ENCODE measurements at places on chromosomes 4 and X.

- no peak for DNase-seq
Measured at GRCh38 chr4:174281901-174282300, 1.6 kb downstream of the FBXO8 start.

DNA sequence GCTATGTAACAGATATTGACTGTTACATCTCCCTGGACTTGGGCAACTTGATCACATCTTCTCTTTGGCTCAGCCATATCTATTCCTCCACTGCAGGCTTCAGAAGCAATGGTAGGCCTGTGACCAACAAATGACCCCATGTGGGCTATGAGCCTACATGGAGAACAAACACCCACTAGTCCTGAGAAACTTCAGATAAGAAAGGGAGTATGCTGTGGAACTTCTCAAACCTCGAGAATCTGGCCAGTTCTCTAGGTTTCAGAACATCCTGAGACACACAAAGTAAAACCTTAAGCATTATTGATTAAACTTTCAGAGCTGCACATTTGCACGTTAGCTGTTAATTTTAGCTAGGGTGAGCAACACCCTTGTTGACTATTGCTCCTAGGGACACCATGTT is 16.3 kb downstream of the RBMX2 start:
- DNase-seq, result no peak

DNA sequence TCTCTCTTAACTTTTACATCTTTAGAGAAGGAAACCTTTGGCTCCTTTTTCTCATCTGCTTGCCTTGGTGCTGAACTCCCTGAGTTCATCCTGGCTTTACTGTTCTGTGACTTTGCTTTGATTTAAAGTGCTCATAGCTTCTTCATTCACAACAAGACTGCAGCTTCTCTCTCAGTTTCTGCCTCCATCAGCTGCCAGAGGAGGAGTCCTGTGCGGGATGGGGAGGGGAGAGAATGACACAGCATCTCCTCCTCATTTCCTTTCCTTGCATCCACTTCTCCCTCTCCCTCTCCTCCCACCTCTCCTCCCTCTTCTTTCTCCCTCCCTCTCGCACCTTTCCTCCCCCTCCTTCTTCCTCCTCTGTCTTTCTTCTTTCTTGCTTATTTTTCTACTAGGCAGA is 42.0 kb downstream of the CBLL2 start:
- no peak for DNase-seq

- DNase-seq, result no peak
Measured at GRCh38 chr4:26242451-26242850, 78.4 kb upstream of the RBPJ start.

DNA sequence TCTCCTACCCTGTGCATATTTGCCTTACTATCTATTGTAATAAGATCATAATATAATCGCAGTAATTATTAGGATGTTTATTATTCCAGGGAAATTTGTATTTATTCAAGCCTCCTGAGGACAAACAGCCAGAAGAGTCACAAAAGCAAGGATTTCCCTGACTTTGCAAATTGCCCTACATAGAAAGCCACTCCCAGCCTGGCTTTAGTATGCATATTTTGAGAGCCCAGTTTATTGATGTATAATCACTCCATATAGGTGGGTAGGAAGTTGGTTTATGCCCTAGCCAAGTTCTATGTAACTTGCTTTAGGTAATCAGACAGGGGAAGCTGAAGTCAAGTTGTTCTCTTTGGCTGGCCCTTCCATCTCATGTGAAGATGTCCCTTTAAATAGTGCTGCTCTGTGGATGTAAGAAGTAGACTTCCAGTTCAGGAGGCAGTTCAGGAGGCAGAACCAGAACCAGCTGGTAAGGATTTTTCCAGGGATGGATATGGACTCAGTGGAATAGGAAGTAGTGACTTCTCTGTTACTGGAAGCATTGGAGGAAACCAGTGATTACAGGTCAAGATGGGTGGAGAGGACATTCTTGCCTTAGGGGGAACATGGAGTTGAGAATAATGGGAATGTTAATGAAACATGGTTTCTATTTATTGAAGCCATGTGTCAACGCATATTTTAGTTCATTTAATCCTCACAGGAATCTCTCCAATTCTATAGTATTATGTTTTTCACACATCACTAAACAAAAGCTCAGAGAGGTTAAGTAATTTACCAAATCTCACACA is 70.5 kb upstream of the KIT start:
- no peak for DNase-seq

DNA sequence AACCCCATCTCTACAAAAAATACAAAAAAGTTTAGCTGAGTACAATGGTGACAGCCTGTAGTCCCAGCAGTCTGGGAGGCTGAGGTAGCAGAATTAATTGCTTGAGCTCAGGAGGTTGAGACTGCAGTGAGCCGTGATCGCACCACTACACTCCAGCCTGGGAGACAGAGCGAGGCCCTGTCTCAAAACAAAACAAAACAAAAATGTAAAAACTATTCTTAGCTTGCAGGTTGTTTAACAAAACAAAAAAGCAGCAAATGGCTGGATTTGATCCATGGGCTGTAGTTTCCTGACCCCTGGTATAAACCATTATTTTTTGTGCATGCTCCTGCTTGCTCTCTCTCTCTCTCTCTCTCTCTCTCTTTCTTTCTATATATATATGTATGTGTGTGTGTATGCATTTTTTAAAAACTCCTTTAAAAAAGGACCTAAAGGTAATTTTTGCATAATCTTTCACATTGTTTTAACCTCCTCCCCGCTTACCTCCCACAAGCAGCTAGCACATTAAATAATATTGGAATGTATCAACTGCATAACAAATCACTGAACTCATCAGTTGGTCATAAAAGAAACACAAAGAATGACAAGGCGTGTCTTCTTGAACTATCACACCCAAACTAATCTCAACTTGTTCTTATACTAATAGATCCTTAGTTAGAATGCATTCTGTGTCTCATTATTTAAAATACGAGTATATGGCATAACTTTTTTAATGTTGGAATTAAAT is 4.8 kb downstream of the AREG start:
- DNase-seq, result no peak

DNA sequence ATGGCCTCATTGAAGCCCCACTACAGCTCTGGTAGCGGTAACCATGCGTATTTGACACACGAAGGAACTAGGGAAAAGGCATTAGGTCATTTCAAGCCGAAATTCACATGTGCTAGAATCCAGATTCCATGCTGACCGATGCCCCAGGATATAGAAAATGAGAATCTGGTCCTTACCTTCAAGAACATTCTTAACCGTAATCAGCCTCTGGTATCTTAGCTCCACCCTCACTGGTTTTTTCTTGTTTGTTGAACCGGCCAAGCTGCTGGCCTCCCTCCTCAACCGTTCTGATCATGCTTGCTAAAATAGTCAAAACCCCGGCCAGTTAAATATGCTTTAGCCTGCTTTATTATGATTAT is 876 bp downstream of the HPRT1 start:
- DNase-seq, result no peak

DNA sequence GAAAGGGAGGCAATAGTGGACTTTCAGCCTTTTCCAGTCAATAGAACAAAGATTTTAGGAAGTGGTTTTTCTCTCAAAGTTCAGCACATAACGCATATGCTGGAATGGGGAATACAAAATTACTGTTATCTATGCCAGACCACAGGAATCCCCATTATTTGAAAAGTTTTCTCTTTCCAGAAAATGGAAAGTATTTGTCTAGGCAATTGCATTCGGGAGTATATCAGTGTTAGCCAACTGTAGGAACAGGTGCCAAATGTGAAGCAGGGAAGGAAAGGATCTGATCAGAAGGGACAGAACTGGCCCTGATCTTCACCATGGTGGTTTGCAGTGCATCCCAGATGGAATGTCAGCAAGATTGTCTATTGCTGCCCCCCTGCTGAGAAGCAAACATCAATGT is 213.6 kb downstream of the CPE start:
- no peak for DNase-seq

GRCh38 chr4:116217781-116218180 is 867.6 kb downstream of the TRAM1L1 start:
- DNase-seq, result no peak

GRCh38 chr4:105808750-105809041 is 86.6 kb upstream of the NPNT start:
- DNase-seq, result no peak

DNA sequence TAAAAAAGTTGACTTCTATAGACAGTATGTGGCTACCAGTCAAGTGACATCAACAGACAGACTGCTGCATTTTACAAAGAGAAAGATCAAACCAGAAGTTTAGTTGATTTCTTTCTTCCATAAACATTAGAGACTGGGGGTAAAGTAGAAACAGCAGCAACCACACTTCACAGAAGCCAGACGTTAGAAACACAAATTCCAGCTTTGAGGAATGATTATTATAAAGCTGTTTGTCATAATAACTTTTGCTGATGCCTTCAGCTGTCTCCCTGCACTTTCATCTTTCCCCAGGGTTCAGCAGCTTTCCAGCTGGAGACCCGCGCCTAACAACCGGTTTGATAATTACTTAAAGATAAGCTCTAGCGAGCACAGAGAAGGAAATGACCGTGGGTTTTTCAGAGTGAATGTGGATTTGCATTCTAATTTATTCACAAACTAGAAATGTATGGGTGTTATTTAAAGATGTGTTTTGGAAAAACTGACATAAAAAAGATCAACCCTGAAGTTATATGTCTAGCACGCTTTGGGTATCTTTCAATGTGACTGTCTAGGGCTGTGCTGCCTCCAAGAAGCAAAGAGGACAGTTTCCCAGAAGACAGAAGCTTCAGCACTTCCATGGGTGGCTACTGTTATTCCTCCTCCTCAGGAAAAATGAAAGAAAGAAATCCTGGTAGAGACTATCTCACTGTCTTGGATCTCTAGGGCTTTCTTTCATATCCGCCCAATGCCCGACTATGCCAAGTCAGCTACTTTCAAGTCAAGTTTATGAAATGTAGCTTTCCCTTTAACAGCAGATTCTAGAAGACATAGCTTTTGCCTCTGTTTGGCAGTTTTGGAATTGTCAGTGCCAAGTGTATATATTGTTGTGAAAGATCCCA is 15.0 kb upstream of the ENAM start:
- DNase-seq, result no peak

DNA sequence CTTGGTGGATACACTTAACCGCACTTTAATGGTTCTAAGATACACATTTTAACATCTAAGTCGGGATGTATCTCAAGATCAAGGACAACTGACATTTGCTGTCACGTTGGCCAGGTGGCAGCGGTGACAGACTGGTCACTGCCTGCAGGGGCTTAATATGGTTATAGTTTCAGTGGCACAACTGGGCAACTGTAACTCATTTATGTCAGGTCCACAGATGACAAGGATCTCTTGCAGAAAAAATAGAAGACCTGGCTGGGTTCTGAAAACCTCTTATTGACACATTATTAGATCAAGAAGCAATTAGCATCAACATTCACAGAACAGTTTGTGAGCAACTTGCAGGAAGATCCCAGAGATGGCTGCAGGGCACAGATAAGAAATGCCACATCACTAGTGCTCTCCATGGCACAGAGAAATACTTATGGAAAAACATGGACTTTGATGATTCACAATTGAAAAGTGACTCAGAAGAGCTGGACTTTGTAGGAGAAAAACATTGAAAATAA is 99.6 kb upstream of the SORBS2 start:
- no peak for DNase-seq

DNA sequence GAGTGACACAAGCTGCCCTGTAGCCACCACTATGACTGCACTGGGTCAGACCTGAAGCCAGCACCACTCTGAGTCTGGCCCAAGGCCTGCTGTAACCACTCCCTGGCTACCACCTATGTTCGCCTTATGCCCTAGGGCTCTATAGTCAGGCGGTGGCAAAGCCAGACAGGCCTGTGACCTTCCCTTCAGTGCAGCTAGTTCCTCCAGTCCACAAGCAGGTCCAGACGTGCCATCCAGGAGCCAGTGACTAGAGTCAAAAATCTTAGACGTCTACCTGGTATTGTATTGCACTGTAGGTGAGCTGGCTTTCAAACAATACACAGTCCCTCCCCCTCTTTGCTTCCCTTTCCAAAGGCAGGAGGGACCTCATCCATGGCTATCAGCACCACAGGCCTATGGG is 54.0 kb upstream of the RNF128 start:
- no peak for DNase-seq

DNA sequence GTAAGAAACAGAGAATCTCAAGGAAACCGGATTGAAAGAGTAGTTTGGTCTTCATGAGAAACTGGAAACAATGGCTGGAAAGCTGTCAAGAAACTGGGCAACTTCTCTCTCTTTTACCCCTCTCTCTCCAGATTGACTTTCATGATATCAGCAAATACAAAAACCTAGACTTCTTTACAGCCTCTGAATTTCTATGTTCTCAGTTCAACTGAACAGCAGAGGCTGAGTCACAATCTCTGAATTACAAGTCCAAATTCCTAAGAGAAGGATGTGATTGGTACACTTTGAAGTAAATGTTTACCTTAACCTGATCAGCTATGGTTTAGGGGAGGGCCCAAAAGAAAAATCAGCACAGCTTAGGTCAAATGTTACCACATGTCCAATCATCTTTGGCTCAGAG is 974.9 kb downstream of the RPA4 start:
- no peak for DNase-seq

GRCh38 chr4:12123707-12124106 is 695.0 kb upstream of the HS3ST1 start:
- DNase-seq, result no peak

- no peak for DNase-seq
Measured at GRCh38 chrX:135170877-135171519, at the start of gene CT55. TSS of gene CT55 (minus strand) at chrX:135171398. CDS start at chrX:135171171, 227 bp downstream.

DNA sequence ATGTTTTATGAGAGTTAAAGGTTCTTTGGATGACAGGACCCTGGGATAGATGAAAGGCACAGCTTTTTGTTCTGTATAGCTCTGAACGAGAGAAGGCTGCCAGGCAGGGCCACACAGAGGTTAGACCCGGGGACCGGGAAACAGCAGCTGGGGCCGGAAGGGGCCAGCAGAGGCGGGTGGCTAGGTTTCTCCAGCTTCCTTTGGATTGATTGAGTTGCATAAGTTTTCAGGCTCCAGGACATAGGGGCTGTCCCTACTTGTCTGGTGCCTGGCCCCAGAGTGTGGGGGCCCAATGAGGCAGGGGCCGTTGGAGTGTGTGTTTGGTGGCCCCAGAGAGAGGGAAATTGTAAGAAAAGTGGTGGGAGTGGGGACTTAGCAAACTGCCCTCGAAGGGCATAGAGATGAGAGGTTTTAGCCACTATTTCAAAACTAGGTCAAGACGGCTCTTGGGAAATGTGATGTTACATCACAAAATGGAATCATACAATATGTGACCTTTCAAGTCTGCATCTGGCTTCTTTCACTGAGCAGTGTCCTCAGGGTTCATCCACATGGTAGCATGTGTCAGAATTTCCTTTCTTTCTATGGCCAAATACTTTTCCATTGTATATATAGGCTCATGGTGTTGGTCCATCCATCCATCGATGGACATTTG is 3.7 kb downstream of the ZFP92 start:
- no peak for DNase-seq

DNA sequence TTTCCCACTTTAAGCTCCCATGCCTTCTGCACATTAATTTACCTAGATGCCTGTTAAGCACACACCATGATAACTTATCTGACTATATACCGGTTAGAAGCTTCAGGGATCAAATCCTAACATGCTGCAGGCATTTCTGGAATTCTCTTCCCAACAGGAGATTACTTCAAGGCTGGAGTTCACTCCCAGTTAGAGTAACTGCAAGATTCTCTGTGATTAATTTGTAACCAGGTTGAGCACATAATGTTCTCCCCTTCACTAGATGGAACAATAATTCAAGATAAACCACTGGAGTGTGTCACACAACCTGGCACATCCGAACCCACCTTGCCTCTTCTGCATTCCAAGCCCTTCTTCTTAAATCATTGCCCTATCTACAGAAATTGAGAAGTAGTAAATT is 11.8 kb upstream of the UGT2A3 start:
- DNase-seq, result no peak

GRCh38 chr4:87052615-87053014 is 117.8 kb downstream of the AFF1 start:
- DNase-seq, result no peak
